Stimulated activated CD8-positive, alpha-beta memory T cell treated with anti-CD3 and anti-CD28 coated beads, Interleukin-4, amount 100 ng/mL, for 48 hours (primary cell): ENCODE measurements at places on chromosomes 6 and 20.
A peak's percentile ranks its signal among the peaks of the same experiment; 100 is the strongest.

GRCh38 chr20:37786043-37786442 is 92.2 kb downstream of the CTNNBL1 start:
- no peak for DNase-seq

GRCh38 chr6:52373151-52373690 is 11.3 kb downstream of the PAQR8 start:
- DNase-seq: no peak

GRCh38 chr6:34934516-34934915 is 45.5 kb downstream of the ANKS1A start:
- no peak for DNase-seq

DNA sequence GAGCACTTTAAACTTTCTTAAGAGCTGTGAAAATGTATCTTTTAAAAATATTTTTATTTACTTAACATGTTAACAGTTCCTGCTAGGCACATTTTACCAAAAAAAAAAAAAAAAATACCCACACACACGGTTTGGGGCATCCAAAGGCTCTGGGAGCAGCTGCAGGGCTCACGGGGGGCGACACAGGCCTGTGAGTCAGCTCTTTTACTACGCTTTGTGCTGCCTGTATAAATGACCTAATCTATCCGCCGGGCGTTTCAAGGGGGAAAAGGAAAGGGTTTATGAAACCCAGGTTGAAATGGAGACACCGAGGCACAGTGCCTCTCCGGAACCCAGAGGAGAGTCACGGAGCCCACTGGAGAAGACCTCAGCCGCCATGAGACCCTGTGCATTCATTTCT is 40.4 kb downstream of the DLL1 start:
- no peak for DNase-seq

DNA sequence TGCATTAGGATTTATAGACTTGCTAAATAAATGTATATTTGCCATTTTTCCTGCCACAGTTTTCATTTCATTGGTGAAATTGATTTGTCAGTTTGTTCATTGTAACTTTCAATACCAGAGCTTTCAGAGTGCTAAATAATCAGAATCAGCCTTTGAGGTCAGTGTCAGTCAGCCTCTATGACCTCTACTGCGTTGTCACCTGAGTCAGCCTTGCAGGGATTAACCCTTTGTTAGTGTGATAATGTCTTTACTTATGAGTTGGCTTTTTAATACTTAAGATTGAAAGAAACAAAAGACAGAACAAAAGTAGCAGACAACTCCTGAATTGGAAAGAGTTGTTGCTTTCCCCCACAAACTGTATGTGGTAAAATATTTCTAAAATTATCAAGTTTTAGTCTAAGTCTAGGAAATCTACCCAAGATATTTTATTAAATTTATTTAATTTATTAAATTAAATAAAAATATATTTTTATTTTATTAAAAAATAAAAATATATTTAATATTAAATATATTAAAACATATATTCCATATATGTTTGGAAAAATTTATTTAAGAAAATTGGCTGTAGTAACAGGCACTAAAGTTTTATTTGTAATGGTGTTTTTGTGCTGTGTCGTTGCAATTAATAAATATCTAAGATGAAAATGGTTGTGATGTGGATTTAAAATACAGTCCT is 125.2 kb downstream of the AFG1L start:
- DNase-seq: no peak

GRCh38 chr20:49349078-49349477 is 71.2 kb upstream of the ZNFX1 start:
- no peak for DNase-seq

DNA sequence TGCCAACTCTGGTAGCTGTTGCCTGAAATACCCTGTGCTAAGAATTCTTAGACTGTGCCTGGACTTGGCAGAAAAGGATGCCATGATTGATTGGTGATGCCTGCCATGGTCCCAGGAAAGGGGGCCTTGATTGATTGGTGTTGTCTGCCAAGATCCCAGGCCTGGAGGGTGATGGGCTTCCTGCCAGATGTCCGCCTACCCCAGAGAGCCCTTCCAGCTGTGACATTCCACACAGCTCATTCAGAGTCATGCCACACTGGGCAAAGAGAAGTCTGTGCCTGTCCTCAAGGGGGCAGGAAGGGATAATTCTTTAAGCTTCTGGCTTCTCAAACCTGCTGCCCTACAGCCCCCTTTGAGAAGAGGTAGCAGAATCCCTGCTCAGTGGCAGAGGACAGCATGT is 24.6 kb downstream of the RIMS4 start:
- DNase-seq: no peak

DNA sequence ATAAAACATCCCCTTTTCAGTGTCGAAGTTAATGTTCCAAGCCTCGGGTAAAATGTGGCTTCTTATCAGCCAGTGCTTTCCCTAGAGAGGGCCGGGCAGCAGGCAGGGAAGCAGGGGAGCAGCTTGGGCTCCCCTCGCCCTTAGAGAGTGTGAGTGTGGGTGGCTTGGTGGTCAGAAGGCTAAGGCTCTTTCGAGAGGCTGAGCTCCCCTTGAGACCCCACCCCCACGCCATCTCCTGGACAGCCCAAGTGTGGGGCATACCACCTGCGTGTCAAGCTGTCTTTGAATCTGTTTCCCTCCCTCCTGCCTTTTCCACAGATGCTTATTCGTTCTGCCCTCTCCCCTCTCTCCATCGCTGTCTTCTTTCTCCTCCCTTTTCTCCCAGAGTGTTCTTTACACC is 95.1 kb upstream of the FOXP4 start:
- DNase-seq: no peak

DNA sequence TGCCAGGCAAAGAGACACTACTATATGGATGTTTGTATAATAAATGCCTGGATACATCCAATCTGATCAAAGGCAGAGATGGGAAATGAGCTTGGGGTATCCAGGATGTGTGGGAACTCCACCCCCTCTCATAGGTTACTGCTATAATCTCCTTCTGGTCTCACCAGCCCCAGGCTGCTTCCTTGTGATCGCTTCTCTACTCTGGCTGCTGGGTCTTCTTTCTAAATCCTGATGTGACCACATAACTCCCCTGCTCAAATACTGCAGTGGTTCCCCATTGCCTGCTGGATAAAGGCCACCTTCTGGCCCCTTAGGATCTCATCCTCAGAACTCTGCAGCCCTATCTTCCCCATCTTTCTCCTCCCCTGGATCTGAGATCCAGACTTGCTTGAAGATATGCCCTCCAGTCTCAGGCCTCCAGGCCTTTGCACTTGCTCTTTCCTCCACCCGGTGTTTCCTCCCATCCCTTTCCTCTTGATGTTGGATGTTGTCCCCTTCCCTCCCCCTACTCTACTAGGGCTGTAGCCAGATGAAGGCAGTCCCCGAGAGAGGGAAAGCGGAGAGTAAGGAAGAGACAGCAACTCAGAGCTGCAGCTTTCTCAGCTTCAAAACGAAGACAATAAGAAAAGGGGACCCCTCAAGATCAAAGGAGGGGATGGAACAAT is 828 bp upstream of the XKR7 start:
- no peak for DNase-seq

DNA sequence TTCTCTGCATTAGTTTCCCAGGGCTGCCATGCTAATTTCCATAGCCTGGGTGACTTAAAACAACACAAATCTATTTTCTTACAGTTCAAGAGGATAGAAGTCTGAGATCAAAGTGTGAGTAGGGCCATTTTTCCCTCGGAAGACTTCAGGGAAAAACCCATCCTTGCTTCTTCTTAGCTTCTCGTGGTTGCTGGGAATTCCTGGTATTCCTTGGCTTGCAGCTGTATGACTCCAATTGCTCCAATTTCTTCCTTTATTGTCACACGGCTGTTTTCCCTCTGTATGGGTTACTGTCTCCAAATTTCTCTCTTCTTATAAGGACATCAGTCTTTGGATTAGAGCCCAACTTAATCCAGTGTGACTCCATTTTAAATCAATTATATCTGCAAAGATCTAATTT is 128.4 kb upstream of the JAG1 start:
- no peak for DNase-seq

GRCh38 chr20:8012724-8013123 is 6.8 kb downstream of the TMX4 start:
- DNase-seq: no peak

DNA sequence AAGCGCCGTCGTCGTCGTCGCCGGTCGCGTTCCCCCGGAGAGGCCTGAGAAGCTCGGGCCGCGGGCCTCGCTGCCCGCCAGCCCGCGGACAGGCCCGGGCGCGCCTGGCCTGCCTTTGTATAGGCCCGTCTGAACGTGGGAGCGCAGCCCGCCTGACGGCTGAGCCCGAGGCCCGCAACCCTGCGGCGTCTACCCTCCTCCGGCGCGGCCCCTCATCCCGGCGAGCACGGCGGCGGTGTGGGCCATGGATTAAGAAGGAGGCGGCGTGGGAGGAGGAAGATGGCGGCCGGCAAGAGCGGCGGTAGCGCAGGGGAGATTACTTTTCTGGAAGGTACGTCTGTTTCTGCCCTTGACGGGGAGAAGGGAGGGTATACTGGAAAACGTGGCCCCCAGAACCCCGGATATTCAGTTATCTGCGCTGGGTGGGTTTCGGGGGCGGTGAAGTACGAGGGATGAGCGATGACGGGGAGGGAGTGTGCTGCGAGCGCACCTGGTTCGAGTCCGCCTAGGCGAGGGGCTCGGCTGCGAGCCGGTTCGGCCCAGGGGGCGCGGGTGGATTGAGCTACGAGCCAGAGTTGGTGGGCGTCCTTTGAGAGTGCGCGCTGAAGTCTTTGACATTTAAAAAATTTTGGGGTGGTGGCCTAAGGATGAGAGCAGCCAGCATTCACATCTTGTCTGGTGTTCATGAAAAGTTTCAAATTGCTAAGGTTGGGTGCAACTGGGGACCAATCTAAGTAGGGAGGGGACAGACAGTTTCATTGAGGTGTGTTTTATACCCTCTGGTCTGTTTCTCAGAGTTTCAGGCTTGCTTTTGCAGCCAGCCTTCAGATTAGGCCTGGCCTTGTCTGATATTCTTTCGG is 796 bp downstream of the SENP6 start:
- peak; percentile 73 for DNase-seq
